ENCODE measurements at places on chromosomes 2 and 18. TPM values are rescaled to one million over a fixed set of nuclear protein-coding genes. Genes with fewer than 3 reads are reported as not detected.

SNORC gene
- 2.6 TPM for total RNA-seq

KYNU gene
- total RNA-seq, result 1.8 TPM

PCARE gene
- 0.32 TPM for total RNA-seq

G6PC2 gene
- not detected for total RNA-seq

All from myocyte (in vitro differentiated cells).